Fibroblast of skin of right biceps (primary cell): ENCODE measurements at places on chromosomes 11 and 22.

- DNase-seq: no peak
Measured at GRCh38 chr11:64110465-64111375, 55.2 kb downstream of the MACROD1 start.

DNA sequence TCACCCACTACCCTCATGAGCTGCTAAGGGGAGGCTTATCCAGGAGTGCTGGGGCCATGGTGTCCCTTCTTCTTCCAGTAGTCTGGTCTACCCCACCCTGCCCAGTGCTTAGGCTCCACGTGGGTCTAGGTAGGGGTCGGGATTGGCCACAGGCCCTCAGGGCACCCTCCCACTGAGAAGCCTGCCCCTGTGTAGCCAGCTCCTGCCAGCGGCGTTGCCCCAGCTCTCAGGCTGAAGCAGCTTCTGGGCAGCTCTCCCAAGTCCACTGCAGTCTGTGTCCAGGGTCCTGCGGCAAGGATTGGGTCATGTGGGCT is 24.0 kb upstream of the RIC3 start:
- no peak for DNase-seq

DNA sequence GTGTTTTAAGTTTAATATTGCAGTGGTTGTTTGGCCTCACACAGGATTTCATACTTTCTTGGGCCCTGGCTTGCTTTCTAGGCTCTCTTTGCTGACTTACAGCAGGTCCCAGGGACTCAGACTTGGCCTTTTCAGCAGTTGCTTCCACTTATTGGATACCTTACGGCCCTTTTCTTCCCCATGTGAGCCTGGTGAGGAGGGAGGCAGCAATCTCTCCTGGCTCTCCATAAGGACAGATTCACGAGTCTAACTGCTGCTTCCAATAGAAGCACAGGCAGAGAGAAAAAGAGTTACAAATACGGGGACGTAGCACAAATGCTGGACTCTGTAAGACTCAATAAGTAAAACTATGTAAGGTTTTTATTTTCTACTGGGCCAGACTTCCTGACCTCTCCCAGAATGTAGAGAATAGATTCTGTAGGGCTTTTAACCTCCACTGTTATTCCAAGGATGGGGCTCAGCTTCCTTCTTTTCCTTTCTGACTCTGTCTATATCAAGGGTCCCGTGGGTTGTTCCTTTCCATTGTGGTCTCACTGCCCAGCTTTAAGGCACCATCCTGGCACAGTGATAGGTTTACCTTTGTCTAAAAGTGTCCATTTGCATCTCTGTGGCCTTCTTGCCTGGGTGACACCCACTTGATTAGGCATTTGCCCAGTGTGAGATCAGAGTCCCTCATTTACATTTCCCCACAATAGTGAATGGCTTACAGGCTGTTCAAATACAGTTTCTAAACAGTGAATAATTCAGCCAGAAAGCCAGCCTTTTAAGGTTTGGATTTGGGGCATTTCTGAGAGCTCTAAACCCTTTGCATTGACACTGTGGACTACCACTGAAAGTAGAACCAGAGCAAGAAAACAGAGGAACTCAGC is 92.8 kb downstream of the RASSF10 start:
- DNase-seq: no peak

- peak; percentile 46 for DNase-seq
Measured at GRCh38 chr11:81897639-81898038, 836.0 kb downstream of the FAM181B start.

DNA sequence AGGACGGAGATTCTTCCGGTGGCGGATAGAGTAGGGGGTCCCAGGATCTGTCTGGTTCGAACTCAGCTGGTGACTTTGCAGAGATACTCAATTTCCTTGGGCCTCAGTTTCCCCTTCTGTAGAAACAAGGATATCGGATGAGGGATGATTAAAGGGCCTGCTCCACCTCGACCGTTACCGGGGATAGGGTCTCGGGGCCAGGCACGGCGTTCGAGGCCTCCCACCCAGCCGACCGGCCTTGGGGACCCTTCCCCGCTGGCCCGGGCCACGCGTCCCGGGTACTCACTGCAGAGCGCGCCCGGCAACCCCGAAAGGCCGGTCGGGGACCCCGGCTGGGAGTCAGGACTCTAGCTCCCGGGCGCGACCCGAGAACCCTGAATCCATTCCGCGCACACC is 321 bp downstream of the RHBDD3 start:
- no peak for DNase-seq

- no peak for DNase-seq
Measured at GRCh38 chr11:126415669-126416420, 60.4 kb downstream of the ST3GAL4 start.

DNA sequence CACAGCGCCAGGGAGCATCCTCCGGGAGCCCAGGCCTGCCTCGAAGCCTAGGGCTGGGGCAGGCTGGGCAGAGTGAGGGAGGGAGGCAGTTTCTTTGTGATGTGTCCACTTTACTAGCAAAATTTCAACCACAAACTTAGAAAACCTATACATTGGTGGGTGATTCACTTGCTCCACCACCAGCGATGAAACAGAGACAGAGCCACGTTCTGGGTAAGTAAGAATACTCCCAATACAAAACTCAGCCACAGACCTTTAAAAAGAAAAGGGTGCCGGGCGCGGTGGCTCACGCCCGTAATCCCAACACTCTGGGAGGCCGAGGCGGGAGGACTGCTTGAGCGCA is 22.3 kb downstream of the CDKN1C start:
- peak; percentile 18 for DNase-seq

DNA sequence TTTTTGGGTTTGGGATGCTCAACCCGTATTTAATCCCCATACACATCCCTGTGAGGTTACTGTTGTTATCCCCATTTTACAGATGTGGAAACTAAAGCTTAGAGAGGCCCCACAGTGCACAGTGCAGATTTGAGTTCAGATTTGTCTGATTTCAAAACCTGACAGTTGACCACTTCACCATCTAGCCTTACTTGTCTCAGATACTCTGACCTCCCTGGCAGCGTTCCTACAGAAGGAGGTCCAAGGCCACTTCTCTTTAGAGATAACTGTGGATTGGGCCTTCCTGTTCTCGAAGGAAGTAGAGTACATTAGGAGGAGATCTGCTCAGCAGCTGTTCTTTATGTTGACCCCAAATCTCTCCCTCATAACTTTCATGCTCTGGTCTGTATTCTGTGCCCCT is 46.7 kb upstream of the CTTN start:
- no peak for DNase-seq

- no peak for DNase-seq
Measured at GRCh38 chr11:17135916-17136683, 58.6 kb upstream of the RPS13 start.

- DNase-seq: no peak
Measured at GRCh38 chr11:44456544-44457300, 108.7 kb upstream of the CD82 start.

DNA sequence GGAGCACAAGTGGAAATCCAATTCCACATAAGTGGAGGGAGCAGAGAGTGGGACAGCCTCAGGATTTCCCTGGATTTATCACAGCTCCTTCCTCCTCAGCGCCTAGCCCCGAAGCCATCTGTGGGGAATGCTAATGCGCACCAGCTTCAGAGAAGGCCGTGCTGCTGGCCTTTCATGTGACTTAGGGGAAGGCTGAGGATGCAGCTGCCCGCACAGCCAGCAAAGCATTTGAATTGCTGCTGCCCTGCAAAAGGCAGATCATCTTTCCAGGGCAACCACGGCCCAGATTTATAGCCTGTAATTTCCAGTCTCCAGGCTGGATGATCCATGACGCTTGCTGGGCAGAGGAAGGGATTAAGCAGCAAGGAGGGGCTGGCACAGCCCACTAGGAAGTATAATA is 29.9 kb downstream of the SYN3 start:
- DNase-seq: no peak

DNA sequence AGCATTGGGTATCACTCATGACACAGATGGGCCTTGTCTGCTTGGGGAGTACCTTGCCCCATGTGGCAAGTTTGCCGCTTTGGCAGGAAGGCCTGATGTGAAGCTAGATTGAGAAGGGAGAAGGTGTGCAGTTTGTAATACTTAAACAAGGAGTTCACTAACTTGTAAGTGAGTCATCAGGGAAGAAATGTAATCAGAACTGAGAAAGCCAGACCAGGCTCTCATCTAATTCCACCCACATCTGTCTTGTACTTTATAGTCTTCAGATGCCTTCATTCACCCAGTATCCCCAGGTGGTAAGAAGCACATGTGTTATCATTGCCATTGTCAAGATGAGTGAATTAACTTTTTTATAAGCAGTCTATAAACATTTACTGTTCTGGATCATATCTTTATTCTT is 116.0 kb upstream of the DDI1 start:
- peak; percentile 47 for DNase-seq

DNA sequence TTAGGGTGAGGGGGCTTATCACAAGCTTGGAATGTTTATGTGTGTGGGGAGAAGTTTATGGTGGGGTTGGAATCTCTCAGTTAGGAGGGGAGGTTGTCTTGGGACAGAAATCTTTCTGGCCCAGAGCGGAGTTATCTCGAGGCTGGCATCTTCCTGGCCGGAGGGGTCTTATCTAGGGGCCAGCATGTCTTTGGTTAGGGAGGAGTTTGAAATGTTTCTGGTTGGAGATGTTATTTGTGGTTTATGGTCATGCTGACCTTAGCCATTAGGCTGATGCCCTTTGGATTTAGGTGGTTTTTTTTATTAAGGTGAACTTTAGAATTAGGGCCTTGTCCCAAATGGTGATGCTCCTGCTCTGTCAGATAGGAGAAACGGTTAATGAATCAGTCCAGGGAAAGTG is 7.9 kb upstream of the RBMXL2 start:
- DNase-seq: no peak

DNA sequence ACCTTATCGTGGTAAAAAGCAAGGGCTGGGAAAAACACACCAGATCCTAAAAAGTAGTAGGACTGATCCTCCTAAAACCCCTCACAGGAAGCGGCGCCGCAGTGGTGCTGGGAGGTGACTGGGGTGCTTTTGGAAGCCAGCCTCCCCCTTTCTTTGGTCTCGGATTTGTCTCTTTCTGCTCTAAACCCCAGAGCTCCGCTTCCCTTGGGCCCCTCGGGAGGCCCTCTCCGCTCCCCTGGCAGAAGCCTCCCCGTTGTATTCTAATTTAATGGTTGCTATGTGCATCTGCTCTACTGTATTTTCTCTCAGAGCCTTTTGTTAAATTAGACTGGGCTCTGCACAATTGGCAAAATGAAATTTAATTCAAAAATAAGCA is 587.7 kb downstream of the OPCML start:
- DNase-seq: no peak

DNA sequence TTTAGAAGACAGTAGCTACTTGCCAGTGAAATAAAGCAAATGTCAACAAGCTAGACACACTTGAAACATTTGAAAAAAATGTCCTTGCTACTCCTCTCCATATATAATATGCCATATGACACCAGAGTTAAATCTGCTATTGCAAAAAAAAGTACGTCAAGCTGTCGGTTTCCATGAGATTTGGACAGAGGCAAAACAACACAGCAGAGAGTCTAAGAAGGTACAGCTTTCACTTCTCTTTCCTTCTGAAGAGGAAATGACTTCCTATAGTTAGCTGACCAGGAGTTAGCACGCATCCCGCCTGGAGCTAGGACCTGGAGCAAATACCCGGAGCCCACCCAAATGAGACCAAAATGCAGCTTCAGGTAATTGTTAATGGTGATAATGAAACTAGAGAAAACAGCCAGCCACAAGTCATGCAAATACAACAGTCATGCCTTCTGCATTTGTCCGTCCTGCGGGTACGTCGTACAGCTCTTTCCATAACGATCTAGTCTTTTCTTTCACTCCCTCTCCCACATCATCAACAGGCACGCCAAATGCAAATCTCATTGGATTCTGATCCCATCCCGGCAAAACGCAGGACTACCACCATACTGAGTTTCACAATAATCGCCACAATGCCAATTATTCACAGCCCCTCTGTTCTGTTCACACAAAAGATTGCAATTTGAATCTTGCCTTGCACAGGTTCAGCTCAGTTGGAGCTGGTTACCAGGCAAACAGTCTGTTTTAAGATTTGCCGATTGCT is 395.0 kb upstream of the CCDC90B start:
- DNase-seq: no peak

- DNase-seq: no peak
Measured at GRCh38 chr11:22828373-22828772, 1.2 kb downstream of the SVIP start.

DNA sequence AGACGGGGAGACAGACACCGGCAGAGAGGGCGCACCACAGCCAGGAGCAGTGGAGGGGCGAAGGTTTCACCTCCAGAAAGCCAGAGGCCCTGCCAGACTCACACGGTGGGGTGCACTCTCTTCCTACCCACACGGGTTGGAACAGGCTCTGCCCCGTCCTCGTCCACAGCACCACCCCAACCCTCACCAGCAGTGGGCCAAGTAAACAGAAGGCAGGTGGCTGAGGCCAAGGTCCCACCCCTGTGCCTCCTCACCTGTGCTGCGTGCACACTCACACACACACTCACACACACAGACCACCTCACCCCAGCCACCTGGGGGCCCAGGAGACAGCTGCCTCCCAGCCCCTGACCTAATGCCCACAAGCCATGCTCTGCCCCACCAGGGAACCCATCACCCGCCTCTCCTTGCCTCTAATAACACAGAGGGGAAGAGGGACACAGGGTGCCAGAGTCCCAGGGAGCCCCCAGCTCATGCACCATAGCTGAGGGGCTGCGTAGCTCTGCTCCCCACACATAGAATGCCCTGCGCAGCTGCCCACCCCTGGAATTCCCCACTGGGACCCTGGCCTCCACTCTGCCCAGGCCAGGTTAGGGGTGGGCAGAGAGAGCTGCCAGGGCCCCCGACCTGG is 3.1 kb downstream of the CYB5R3 start:
- DNase-seq: no peak

DNA sequence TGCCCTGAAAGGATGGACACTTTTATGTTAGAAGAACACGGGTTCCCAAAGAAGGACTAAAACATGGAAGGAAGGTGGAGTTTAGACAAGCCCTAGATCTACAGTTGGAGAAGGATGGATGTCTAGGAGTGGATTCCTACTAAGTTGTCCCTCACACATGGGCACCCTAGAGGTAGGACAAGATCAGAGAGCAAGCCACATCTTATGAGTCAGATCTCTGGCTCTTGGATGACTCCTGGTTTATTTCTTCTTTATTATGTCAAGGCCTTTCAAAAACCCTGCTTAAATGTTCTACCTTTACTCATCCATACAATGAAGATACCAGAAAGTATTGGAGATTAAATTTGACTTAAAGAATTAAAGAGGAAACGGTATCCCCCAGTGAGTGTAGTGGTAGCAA is 34.4 kb downstream of the PRCP start:
- DNase-seq: no peak

GRCh38 chr22:47990481-47990880 is 1228.0 kb downstream of the TBC1D22A start:
- DNase-seq: no peak

DNA sequence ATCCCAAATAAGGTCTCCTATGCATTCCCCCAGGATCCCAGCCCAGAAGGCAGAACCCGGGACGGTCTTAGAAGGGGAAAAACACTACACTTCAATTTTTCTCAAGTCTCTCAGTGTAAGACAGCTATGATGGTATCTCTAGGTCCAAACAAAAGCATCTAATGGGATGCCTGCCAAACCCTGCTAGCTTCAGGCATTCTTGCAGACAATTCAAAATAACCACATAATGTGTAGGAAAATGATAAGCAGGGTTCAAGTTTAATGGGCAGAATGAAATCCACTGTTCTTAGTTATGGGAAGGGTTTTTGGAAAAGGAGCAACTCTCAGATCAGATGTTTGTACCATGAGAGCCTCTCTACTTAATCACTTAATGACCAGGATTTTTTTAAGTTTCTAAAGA is 119.8 kb upstream of the ANO1 start:
- peak; percentile 16 for DNase-seq
